ENCODE measurements at places on chromosomes 6 and 20. TPM values are rescaled to one million over a fixed set of nuclear protein-coding genes. Genes with fewer than 3 reads are reported as not detected.

- no peak overlapping the region for H3K4me3 ChIP-seq
- H3K27ac ChIP-seq, result no peak overlapping the region
- DNase-seq, result no peak
- no peaks in the 10 kb centered on the region for H3K27me3 ChIP-seq
- H3K36me3 ChIP-seq, result peaks cover 6% of the 10 kb centered on the region
- peaks cover 46% of the 10 kb centered on the region for H3K4me1 ChIP-seq
These were observed 116.9 kb downstream of the UTRN start for GRCh38 chr6:144401736-144402733.

DNA sequence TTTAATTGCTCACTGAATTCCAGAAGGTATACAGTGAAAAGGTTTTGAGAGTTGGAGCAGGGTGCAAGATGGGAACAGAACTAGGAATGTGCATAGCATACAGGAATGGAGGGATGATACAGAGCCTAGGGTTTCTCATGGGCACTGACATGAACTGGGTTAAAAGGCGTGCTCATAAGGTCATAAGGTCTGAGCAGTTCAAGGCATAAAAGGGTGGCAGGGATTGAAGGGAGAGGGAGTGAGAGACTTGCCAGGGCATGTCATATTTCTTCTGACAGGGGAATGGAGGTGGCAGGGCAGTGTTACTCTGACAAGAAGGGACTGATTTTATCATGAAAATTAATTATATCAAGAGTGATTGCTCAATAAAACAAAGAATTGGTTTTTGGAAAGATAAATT is 4.7 kb downstream of the MLIP start:
- H3K36me3 ChIP-seq, result no peaks in the 10 kb centered on the region
- H3K4me3 ChIP-seq, result no peak overlapping the region
- H3K4me1 ChIP-seq, result peaks cover 7% of the 10 kb centered on the region
- DNase-seq, result no peak

- H3K27ac ChIP-seq, result no peak overlapping the region
- DNase-seq, result no peak
- H3K4me1 ChIP-seq, result peaks cover 55% of the 10 kb centered on the region
- H3K27me3 ChIP-seq, result no peaks in the 10 kb centered on the region
- H3K36me3 ChIP-seq, result no peaks in the 10 kb centered on the region
- H3K4me3 ChIP-seq, result no peak overlapping the region
These were observed 16.8 kb upstream of the NAA20 start for GRCh38 chr20:20000211-20000968.

The COL11A2 gene
- total RNA-seq, result 3.9 TPM

- no peak overlapping the region for H3K27ac ChIP-seq
- H3K4me1 ChIP-seq, result no peaks in the 10 kb centered on the region
- DNase-seq, result no peak
- no peaks in the 10 kb centered on the region for H3K27me3 ChIP-seq
- no peak overlapping the region for H3K4me3 ChIP-seq
These were observed 6.2 kb upstream of the ZNF334 start for GRCh38 chr20:46519471-46520068.

- peaks cover 91% of the 10 kb centered on the region for H3K27me3 ChIP-seq
- H3K36me3 ChIP-seq, result no peaks in the 10 kb centered on the region
- no peaks in the 10 kb centered on the region for H3K4me1 ChIP-seq
These were observed 298.9 kb downstream of the TFAP2C start for GRCh38 chr20:56928007-56928406.

DNA sequence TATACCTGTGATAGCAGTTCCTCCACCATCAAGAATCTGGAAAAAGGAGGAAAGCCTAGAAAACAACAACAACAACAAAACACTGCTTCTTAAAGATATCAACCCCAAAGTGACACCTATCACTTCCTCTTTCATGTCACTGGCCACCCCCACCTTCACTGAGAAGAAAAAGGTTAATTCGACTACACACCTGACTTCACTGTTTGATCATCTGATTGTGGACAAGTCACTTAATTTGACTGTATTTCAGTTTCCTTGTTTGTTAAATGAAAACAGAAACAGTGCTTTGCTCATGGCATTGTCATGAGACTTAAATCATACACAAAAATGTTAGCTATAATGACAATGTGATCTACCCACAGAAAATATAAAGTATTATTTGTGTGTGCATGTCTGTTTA is 280.6 kb upstream of the SULF2 start:
- H3K4me1 ChIP-seq, result no peaks in the 10 kb centered on the region
- H3K4me3 ChIP-seq, result no peak overlapping the region
- no peaks in the 10 kb centered on the region for H3K27me3 ChIP-seq
- no peaks in the 10 kb centered on the region for H3K36me3 ChIP-seq

DNA sequence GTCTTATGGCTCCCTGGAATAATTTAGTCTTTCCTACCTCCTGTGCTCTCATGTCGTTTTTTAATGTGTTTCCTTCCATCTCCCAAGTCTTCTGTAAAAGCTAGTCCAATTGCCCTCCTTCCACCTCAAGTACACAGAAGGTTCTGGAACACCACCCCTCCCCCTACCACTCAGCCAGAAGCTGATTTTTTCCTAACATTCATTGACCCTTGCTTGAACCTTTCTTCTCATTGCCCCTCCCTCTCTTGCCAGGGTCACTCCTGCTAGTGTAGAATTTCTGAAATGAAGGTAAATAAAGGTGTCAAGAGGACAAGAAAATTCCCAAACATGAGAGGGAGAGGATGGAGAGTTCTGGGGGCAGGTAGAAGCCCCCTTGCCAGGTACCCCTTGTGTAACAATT is 38.6 kb downstream of the PLEKHG1 start:
- no peak overlapping the region for H3K4me3 ChIP-seq
- peaks cover 18% of the 10 kb centered on the region for H3K4me1 ChIP-seq
- DNase-seq, result no peak
- no peaks in the 10 kb centered on the region for H3K27me3 ChIP-seq
- no peak overlapping the region for H3K27ac ChIP-seq
- no peaks in the 10 kb centered on the region for H3K36me3 ChIP-seq

DNA sequence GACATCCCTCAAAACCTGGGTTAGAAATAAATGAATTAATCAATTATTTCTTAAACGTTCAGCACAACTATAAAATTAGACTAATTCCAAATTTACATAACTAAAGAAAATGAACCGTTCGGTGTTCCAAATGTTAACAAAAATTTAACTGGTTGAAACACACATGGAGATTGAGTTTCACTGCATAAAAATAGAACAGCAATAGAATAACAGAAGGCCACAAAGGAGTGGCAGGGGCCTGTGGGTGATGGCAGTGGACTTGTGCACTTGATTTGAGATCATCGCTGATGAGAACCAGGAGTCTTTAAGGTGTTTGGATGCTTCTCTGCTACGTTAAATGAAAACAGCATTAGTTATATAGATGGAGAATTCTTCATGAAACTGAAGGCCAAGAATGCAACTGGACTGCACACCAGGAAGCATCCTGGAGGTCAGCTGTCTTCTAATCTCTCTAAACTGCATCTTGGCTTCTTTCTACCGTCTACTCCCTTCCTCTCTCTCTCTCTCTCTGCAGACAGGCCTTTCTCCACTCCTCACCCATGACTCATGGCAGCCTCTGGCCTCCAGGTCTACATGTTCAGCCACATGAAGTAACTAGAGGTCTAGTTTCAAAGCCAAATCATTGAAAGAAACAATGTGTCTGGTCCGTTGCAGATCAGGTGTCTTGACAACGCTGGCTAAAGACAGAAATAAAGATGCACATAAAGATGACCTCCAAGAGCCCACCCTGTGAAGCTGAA is 111.3 kb downstream of the SIM1 start:
- no peaks in the 10 kb centered on the region for H3K36me3 ChIP-seq
- DNase-seq, result no peak
- H3K4me3 ChIP-seq, result no peak overlapping the region
- H3K4me1 ChIP-seq, result no peaks in the 10 kb centered on the region
- H3K27me3 ChIP-seq, result no peaks in the 10 kb centered on the region
- H3K27ac ChIP-seq, result no peak overlapping the region

The GRIK2 gene
- total RNA-seq, result 0.21 TPM

The SEMG1 gene
- total RNA-seq, result not detected

DNA sequence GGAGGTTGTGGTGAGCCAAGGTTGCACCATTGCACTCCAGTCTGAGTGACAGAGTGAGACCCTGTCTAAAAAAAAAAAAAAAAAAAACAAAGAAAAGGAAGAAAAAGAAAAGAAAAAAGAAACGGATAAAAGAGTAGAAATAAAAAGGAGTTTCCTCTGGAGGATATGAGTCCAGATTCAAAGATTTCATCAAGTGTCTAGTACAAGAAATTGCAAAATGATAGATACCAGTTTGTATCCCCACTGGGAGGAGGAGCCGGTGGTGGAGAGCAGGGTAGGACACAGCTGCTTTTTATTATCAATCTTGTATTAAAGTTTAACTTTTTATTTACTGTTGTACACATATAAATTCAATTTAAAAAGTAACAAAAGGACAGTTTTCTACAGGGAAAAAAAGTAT is 113.9 kb downstream of the BMP7 start:
- no peak overlapping the region for H3K4me3 ChIP-seq
- H3K36me3 ChIP-seq, result no peaks in the 10 kb centered on the region
- no peaks in the 10 kb centered on the region for H3K4me1 ChIP-seq
- peaks cover 6% of the 10 kb centered on the region for H3K27me3 ChIP-seq
- H3K27ac ChIP-seq, result no peak overlapping the region

The TMX4 gene
- 97.9 TPM for total RNA-seq

The CCN6 gene
- not detected for total RNA-seq

DNA sequence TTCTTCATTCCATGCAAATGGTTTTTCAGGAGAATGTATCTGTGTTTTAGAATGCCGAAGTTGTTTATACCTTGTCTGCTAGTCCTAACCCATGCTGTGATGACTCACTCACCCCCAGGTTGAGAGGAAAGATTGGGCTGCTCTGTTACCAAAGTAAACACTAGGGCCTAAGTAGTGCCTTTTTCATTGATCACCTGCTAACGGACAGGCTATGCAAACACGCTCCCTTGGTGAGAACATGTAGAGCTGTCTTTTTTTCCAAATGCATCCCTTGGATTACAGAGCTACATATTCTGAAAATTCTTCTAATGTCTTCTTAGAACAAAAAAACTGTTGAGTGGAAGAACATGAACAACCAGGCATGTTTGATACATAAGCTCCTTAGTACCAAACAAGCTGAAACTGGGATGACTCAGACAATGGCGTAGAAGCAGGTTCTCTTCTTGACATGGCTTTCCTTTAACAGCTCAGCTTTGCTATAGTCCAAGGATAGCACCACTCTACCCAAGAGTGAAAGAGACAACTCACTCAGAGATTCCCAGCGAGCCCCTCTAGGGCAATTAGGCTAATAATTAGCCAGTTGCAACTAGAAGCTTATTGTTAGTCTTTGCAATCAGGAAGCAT is 20.5 kb downstream of the PERP start:
- H3K27me3 ChIP-seq, result no peaks in the 10 kb centered on the region
- no peak overlapping the region for H3K27ac ChIP-seq
- H3K4me1 ChIP-seq, result no peaks in the 10 kb centered on the region
- no peaks in the 10 kb centered on the region for H3K36me3 ChIP-seq
- no peak overlapping the region for H3K4me3 ChIP-seq

The SLC22A7 gene
- total RNA-seq, result not detected

GRCh38 chr6:12383448-12383847 is 93.3 kb downstream of the EDN1 start:
- no peaks in the 10 kb centered on the region for H3K36me3 ChIP-seq
- H3K4me3 ChIP-seq, result no peak overlapping the region
- no peaks in the 10 kb centered on the region for H3K4me1 ChIP-seq
- DNase-seq, result no peak
- H3K27ac ChIP-seq, result no peak overlapping the region
- no peaks in the 10 kb centered on the region for H3K27me3 ChIP-seq

DNA sequence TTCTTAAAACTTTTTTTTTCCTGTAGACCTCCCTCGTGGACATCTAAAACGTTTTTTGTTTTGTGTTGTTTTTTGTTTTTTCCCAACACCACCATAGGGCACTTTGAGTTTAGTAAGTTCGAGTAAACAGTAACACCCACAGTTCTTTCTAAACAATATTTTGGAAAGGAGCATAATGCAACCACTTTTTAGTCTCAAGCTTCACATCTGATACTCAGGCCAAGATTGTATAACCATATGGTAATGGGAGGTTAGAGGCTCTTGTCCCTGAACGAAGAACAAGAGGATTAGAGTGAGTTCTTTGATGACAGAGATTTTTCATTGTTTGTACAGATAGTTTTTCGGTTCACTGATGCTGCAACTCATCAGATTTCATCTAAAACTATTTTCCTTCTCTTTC is 144.6 kb downstream of the MTHFD1L start:
- no peak overlapping the region for H3K27ac ChIP-seq
- DNase-seq, result no peak
- H3K4me3 ChIP-seq, result no peak overlapping the region
- no peaks in the 10 kb centered on the region for H3K4me1 ChIP-seq
- no peaks in the 10 kb centered on the region for H3K27me3 ChIP-seq

DNA sequence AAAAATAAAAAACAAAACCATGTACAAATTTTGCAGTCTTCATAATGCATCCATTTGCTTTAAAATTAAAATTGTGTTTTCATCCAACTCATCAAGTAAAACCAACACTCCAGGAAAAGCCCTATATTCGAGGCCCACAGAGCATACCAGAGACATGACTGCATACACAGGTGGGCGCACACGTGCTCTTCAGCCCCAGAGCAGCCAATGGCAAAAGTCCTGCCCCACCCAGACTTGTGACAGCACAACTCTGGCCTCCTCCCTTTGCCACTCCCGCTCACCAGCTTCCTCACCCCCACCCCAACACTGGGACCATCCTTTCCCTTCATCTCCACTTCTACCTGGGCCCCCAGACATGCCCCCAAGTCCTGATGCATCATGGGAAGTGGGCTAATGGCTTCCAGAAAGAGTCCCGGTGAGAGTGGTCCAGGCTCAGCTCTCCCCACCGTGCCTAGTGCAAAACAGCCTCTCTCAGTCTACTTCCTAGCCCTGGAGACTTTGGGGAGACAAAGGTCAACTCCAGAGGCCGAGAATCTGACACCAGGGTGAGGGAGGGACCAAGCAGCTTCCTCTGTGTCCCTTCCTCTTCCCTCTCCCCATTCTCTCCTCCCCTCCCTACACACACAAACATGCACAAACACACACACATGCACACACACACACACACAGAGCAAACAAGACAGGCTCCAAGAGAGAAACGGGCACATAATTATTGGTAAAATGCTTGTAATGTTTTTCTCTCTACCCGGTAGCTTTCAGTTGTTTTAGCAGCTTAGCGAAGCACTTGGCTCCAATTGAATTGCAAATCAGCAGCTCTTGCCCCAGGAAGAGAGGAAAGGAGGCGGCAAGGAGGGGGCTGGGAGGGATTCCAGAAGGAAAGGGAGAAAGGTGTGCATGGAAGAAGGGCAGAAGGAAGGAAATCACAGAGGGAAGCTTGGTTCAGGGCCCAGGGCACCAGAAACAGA is 14.3 kb downstream of the GRM4 start:
- no peaks in the 10 kb centered on the region for H3K36me3 ChIP-seq
- DNase-seq, result no peak
- no peak overlapping the region for H3K4me3 ChIP-seq
- H3K27ac ChIP-seq, result no peak overlapping the region

The BTNL2 gene
- total RNA-seq, result not detected

The ADGB gene
- not detected for total RNA-seq

DNA sequence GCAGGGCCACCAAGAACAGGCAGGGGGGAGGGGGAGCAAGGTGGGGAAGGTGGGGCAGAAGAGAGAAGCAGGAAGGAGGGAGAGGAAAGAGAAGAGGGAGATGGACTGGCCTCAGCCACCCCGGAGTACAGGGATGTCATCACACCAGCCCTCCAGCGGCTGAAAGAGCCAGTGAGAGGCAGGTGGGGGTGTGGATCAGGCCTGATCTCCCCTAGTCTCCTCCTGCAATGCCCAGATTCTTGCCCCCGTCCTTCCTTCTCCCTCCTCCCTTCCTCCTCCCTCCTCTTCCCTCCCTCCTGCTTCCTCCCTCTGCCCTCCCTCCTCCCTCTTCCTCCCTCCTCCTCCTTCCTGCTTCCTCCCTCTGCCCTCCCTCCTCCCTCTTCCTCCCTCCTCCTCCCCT is 61.5 kb downstream of the YTHDF1 start:
- H3K36me3 ChIP-seq, result no peaks in the 10 kb centered on the region
- no peak overlapping the region for H3K27ac ChIP-seq
- no peak overlapping the region for H3K4me3 ChIP-seq
- peaks cover 78% of the 10 kb centered on the region for H3K27me3 ChIP-seq

Data from heart right ventricle (tissue), 16 donors.